ENCODE measurements at places on chromosomes 11 and 22.
A peak's percentile ranks its signal among the peaks of the same experiment; 100 is the strongest.

- DNase-seq, result peak; percentile 41
These were observed 4.3 kb downstream of the IGSF22 start for GRCh38 chr11:18721561-18722292.

DNA sequence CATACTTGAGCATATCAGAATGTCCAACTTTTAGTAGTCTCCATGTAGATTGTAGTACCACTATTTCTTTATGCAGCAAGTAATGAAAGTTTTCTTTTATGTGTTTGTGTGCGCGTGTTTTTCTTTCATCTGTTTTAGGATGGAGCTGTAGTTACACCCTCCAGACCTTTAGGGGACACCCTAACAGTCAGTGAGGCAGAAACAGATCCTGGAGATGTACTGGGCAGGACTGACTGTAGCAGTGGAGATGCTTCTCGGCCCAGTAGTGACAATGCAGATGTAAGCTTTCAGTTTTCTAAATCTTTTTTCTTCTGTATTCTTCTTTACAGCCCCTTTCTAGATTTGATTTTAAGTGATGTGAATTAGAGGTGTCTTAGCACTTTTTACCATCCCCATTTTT lies 79.9 kb upstream of the GRIK4 start:
- no peak for DNase-seq

DNA sequence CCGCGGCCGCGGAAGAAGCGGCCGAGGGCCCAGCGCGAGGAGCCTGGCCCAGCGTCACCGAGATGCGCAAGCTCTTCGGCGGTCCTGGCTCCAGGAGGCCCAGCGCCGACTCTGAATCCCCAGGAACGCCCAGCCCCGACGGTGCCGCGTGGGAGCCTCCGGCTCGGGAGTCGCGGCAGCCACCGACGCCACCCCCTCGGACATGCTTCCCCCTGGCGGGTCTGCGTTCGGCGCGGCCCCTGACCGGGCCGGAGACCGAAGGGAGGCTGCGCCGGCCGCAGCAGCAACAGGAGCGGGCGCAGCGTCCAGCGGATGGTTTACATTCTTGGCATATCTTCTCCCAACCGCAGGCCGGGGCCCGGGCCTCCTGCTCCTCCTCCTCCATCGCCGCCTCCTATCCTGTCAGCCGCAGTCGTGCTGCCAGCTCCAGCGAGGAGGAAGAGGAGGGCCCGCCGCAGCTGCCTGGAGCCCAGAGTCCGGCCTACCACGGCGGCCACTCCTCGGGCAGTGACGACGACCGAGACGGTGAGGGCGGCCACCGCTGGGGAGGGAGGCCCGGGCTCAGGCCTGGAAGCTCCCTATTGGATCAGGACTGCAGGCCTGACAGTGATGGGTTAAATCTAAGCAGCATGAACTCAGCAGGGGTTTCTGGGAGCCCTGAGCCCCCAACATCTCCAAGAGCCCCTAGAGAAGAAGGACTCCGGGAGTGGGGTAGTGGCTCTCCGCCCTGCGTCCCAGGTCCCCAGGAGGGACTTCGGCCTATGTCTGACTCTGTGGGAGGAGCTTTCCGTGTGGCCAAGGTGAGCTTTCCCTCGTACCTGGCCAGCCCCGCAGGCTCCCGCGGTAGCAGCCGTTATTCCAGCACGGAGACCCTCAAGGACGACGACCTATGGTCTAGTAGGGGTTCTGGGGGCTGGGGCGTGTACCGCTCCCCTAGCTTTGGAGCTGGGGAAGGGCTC lies 1.2 kb downstream of the ARHGEF17 start:
- DNase-seq, result no peak

DNA sequence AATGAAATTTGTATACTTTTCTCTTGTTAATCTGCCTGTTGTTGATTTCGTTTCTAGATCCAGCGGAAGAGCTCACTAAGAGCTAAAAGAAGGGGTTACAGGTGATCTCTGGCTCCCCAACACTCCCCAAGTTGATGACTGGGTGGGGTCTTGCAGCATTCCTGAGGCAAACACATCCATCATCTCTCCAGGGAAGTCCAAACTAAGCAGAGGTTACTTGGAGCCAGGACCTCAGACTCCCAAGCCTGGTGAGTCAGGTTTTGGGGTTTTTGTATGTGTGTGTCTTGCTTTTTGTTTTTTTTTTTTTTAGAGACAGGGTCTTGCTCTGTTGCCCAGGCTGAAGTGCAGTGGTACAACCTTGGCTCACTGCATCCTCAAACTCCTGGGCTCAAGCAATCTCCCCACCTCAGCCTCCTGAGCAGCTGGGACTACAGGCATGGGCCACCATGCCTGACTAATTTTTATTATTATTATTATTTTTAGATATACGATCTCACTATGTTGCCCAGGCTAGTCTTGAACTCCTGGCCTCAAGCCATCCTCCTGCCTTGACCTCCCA lies 11.5 kb upstream of the RPS3 start:
- DNase-seq, result no peak

DNA sequence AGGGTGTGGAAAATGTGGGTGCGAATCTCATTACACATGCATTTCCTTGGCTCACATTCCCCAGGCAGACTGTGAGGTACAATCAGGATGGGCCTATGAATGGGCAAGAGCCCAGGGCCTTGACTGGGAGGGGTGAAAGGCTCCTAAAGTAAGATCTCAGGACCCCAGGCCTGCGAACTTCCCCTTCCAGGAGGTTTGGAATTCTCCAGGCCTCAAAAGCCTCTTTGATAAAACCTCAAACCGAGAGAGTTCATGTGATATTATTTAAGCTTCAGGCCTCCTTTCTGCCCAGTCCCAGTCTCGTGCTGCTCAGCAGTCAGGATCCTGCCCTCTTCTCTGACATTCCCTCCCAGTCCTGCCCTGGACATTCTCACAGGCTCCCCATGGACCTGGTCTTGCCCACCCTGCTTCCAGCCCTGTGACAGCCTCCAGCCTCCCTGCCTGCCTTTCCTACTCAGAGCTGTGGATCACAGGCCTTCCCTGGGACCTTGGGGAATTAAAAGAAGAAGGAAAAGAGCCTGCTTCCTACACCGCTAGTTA lies 37.3 kb upstream of the TEAD1 start:
- DNase-seq, result no peak

DNA sequence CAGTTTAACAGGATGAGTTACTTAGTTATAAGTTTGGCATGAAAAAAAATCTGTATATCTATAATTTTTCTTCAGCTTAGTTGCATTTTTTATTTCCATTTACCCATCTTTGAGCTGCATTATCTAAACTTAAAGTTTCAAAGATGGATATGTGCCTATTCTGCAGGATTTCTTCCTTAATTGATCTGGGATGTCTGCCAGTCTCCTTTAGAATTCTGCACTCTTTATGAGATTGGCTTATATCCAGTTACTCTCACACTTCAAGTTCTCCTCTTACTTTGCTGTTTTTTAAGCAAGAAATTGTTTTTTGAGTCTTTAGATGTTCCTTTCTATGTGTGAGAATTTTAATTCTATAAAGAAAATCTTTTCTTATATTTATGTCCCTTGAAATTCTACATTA lies 5.1 kb upstream of the PDGFD start:
- no peak for DNase-seq

GRCh38 chr11:109814824-109815223 lies 278.4 kb upstream of the ZC3H12C start:
- DNase-seq, result no peak

DNA sequence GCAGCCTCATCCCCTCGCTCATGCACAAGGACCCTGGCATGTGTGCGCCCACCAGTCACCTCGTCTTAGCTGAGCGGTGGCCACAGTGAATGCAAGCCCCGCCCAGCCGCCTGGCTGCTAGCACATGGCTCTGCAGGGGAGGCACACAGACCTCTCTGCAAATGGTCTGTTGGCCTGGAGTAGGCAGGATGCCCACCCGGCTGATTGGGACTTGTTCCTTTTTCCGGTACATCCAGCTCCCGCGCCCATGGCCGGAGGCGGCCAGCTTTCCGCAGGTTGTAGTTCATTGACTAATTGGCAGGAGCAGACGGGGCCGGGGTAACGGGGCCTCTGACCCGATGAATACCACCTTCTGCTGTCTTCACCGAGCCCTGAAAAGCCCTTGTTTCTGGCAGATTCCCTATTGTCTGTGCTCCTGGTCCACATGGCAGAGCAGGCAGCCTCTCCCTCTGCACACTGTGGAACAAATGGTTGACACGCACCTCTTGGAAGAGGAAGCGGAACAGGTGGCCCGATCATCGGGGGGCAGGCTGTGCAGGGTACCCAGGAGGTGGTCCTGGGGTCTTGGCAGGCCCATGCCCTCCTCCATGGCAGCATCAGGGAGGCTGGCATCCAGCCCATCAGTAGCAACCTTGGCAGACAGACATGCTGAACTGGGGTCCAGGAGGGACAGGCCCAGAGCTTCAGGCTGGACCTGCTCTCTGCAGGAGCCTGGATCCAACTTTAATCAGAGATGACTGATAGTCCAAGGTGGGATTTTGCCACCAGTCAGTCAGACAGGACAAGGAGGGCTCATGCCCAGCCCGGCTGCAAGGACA lies 1512.0 kb downstream of the BRD1 start:
- no peak for DNase-seq

DNA sequence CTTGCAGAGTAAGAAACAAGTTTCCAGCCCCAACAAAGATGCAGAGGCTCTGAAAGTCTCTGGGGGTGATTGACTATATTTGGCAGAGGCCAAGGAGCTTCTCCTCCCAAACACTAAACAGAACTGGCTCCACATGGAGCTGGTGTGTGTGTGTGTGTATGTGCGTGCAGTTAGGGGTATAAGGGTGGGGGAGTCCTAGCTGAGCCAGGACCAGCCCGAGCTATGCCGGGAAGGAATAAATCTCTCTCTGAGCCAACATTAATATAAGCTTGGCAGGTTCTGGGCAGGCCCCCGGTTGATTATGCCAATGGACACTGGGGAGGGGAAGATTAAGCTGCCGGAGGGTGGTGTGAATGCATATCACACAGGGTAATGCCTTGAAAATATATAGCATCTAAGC lies 324.2 kb downstream of the MIAT start:
- no peak for DNase-seq

- peak; percentile 68 for DNase-seq
These were observed 44.5 kb downstream of the ZNF280B start for GRCh38 chr22:22463855-22464540.

DNA sequence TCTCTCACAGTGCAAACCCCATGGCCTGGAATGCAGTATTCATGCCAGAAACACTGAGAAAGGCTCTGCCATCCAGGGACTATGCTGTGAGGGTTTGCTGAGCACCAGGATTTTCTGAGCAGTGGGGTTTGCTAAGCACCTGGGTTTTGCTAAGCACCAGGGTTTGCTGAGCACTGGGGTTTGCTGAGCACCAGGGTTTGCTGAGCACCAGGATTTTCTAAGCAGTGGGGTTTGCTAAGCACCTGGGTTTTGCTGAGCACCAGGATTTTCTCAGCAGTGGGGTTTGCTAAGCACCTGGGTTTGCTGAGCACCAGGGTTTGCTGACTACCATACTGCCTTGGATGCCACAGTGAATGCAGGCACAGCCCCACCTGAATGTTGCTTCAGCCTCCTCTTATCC lies 48.3 kb upstream of the SMIM38 start:
- no peak for DNase-seq

DNA sequence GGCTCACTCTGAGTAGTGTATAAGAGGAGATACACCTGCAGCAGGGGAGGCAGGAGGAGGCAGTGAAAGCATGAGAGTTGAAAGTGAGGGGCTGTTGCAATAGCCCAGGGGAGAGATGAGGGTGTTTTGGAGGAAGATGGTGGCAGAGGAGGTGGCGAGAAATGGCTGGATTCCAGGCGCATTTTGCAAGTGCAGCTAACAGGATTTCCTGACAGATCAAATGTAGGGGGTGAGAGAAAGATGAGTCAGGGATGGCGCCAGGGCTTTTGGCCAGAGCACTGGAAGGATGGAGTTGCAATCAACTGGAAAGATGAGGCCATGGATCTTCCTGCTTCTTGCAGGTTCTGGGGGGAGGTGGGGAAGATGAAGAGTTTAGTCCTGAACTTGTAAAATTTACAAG lies 16.8 kb upstream of the TSPAN18 start:
- no peak for DNase-seq

DNA sequence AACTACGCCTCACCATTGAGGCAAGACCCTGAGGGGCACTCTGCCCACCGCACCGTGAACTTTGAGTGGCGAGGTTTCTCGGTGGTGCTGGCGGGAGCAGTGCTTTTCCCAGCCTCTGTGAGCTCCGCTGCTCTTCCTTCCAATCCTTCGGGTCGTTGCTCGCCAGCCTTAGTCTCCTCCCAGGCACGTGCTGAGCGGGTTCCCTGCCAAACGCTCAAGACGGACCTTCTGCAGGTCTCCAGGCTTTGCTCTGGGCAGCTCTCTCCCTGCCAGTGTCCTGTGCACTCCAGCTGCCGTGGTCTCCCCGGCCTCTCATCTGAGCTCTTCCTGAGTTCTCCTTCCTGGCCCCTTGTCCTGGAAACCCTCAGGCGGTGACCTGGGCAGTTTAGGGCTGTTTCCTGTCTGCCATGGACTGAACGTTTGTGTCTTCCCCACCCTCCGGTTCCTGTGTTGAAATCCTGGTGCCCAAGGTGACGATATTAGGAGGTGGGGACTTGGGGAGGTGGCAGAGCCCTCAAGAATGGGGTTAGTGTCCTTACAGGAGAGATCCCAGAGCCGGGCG lies 11.2 kb upstream of the MUC6 start:
- DNase-seq, result no peak

DNA sequence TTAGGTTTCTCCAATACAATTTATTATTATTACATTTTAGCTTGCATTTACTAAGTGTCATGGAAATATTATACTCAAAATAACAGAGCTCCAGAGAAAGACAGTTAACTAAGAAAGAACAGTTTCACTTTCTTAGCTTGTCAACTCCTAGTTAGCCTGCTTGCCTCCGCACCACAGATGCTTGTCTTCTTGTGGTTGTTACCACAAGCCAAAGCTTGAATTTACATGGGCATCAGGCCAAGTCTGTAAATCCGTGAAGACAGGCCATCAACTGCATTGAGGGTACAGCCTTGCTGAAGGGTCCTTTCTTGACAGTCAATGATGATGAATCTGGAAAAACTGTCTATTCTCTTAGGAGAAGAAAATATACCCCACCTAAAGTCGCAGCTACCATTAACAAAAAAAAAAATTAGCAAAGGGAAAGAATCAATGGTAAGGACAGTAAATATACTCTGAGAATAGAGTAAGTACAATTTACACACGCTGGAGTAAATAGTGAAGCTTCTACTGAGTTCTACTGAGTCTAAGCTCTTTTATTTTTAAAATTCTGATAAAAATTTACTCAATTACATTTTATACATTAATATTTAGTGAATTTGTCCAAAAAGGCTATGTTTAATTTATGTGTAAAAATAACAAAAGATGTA lies 15.6 kb upstream of the DENND5A start:
- DNase-seq, result peak; percentile 44

GRCh38 chr22:25698978-25699377 lies 43.0 kb upstream of the MYO18B start:
- no peak for DNase-seq

DNA sequence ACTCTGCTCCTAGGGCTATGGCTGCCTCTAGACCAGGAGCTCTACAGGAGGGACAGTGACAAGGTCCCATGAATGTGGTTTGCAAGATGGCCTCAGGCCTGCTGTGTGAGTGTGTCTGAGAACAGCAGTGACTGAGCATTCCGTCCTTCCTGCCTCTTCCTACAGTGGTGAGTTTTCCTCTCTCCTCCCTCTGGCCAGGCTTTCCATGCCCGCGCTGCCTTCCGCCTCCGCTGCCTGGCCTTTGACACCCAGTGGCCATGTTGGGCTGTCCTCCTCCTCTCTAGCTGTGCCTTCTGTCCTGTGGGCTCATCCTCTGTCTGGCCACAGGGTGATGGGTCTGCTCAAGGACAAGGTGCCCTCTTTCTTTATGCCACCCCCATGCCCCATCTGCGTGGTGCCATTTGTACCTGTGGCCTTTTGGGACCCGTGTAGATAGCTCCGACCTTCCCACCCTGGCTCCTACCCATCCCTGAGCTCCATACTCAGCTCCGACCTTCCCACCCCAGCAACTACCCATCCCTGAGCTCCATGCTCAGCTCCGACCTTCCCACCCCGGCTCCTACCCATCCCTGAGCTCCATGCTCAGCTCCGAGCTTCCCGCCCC lies 970.4 kb downstream of the BRD1 start:
- DNase-seq, result no peak

Data from stimulated activated CD4-positive, alpha-beta T cell treated with anti-CD3 and anti-CD28 coated beads, Interleukin-12 subunit alpha, Interleukin-12 subunit beta, amount 100 ng/mL, for 48 hours (primary cell).